Stimulated activated CD4-positive, alpha-beta T cell treated with anti-CD3 and anti-CD28 coated beads, Interleukin-12 subunit alpha, Interleukin-12 subunit beta, amount 100 ng/mL, for 24 hours (primary cell): ENCODE measurements at places on chromosomes 2 and 18.

DNA sequence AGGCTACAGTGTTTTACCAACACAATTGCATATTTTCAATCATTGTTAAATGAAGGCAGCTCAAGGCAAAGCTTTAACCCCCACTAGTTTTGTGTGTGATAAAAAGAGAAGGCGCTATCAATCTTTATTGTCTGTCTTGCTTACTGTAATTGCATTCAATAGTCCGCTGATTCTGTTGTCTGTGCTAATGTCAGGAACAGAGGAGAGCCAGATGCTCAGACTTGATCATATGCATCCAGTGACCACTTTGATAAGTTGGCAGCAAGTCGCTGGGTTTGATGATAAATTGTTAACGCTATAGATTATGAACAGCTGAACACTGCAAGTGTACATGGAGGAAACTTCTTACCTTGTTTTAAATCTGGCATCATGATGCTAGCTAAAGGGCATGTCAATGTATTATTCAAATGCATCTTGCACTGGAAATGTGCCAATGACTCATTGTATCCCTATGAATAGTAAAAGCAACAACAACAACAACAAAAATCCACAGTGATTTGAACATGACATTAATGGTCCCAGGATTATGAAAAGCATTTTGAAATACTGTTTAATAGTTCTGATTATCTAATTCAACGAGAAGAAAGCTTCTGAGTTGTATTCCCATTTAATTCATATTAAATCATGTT is 423.5 kb upstream of the FANCL start:
- DNase-seq: no peak

- DNase-seq: no peak
Measured at GRCh38 chr2:229180658-229181057, 90.4 kb downstream of the PID1 start.

DNA sequence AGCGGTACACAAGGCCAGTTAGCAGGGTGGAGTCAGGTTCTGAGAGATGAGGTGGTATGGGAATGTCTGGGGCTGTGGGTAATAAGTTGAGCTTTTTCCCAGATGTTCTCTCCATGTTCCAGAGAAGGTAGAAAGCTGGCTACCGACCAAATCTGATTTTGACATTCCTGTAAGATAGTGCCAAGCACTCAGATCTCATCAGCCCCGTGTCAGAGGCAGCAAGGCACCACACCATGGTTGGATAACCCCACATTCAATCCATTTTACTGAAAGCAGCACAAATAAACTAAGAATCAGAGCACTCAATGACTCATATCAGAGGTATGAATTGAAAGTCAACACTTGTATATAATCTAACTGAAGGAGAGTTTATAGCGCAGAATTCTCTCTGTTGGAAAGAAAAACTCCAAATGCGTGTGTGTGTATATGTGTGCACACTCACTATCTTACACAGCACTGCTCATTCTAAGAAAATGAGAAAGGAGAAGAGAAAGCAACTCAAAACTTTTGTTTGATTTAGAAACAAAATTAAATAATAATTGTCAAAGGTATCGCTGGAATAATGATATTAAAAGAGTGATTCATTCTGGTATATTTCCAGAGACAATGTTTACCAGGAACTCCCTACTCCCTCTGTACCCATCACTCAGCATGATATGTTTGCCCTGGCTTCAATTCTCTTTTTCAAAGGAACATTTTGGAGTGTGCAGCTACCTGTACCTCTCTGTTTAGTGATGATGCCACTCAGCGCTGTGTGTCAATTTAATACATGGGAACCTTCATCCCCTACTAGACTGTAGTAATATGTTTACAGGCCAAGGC is 375.1 kb upstream of the ID2 start:
- DNase-seq: no peak

DNA sequence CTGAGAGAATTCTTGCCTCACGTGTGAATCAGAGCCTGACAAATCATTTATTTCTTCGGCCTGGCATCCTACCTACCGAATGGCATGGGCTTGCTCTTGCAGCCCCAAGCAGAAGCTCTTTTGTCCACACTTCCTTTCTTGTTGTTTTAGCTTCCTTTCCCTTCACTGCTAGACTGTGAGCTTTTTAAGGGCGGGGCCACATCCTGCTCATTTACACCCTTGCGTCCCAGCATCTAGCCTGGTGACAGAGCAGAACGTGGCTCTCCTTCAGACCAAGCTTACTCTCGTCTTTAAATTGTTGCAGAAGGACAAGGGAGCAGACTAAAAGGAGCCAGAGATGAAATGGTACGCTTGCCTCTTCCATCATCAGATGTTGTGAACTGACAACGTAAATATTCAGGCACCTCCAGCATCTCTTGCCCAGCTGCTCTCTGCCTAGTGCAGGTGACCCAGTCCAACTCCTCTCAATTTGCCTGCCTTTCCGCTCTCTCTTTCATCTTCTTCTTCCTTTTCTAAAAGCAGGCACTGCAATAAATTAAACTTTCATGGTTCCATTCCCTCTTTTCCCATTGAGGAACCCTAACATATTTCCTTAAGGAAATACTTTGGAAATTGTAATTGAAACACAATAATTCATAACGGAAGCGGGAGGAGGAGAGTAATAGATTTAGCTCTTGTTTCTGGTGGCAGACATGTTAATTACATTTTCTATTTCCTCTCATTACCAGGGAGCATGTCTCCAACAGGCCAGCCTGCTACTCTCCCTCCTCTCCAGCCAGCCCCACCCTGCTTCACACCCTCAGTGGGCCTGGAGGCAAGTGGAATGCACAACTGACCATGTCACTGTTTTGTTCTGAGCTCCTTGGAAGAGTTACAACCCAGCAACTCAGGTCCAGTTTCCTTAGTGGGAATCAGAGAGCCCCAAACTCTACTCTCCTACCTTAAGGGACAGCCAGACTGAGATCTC is 228.1 kb upstream of the TRIB2 start:
- DNase-seq: peak; percentile 26

DNA sequence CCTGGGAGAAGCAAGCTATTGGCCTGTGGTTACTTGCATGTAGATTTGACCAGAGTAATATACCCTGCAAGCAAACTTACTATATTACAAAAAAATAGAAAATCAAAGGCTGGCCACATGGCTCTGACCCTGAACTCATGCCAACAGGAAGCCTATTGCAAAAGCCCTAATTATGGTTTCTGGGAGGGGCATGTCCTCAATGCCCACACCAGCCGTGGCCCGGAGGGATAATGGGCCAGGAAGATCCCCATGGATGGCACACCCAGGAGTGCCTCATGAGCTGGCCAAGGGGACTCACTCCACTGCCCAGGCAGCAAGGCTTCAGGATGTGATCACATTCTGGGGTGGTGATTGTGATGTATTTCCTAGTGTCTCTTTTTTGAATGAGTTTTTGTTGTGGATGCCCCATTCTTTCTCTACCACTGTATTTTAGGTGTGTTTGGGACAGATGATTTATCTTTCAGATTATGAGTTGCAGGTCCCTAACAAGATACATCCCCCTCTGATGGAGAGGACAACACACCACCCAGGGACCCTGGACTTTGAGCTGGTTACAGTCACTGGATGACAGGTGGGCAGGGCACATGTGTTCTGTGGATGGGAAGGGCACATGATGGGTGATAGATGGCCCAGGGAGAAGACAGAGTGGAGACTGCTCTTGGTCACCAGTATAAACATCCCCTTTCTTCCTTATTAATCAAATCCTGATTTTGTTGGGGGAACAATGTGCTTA is 18.7 kb upstream of the TFCP2L1 start:
- no peak for DNase-seq

- DNase-seq: no peak
Measured at GRCh38 chr2:117983040-117983439, 30.8 kb downstream of the CCDC93 start.

DNA sequence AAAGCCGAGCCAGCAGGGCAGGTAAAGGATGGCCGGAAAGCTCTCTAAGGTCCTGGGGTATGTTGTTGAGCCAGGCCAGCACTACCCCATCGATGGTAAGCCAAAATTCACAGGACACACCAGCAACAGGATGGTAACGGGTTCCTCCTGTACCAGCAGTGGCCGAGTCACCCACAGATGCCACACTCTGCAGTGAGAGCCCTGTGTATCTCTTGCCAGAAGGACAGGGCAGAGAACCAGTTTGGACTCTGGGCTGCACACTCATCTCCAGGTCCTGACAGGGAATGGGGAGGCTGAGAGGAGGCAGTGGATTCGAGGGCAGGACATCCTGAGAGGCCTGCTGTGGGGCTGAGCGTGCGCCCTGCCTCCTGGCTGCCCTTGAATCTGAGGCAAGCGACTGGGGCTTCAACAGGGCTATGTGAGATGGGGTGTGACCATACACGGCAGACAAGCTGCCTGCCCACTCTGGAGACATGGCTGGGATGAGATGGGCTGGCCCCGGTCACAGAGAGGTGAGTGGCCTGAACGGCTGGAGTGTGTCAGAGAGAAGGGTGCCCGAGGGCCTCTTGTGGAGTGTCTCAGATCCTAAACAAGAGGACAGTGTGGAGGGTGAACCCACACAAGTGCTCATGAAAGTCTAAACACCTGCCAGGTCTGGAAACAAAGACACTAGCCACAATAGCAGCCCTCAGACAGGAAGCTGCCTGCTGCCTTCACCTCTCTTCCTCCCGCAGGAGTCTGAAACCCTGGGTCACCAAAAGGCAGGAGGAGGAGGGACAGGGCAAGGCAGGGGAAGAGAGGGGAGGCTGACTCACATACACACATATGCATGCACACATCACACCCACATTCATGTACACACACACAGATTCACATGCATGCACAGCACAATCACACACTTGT is 182.3 kb downstream of the LOXHD1 start:
- no peak for DNase-seq

- DNase-seq: no peak
Measured at GRCh38 chr2:174121175-174121574, 127.2 kb downstream of the OLA1 start.

GRCh38 chr2:56118474-56118873 is 65.3 kb upstream of the CCDC85A start:
- no peak for DNase-seq

DNA sequence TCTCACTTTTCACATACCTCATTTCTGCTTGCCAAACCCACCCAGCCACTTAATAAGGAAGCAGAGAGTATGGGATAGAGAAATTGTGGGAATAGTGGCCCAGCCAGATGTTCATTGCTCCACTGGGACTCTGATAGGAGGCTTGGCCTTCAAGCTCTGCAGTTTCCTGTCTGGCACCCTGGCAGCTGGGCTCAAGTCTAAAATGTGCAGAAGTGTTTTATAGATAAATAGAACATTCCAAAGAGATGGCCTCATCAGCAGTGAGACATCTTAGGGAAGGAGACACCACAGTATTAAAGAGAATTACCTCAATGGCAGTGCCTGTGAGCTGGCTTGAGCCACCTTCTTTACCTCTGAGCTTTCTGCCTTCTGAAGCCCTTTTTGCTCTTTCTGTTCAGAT is 24.7 kb downstream of the COPS7B start:
- no peak for DNase-seq

GRCh38 chr2:113698892-113699447 is 57.5 kb downstream of the SLC35F5 start:
- DNase-seq: no peak

DNA sequence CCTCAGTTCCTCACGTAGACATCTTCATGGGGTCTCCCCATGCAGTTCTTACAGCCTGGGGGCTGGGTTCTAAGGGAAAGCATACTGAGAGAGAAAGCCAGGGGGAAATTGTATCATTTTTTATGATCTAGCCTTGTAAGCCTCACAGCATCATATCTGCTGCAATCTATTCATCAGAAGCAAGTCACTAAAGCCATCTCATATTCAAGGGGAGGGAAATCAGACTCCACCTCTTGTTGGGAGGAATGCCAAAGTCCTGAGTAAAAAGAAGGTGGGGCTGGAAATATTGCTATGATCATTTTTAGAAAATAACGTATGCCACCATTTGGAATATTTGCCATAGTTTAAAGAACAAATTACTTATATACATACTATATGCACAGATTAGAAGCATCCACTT is 304.6 kb downstream of the TXNL1 start:
- no peak for DNase-seq

- DNase-seq: no peak
Measured at GRCh38 chr2:46184794-46185583, 112.2 kb upstream of the EPAS1 start.

DNA sequence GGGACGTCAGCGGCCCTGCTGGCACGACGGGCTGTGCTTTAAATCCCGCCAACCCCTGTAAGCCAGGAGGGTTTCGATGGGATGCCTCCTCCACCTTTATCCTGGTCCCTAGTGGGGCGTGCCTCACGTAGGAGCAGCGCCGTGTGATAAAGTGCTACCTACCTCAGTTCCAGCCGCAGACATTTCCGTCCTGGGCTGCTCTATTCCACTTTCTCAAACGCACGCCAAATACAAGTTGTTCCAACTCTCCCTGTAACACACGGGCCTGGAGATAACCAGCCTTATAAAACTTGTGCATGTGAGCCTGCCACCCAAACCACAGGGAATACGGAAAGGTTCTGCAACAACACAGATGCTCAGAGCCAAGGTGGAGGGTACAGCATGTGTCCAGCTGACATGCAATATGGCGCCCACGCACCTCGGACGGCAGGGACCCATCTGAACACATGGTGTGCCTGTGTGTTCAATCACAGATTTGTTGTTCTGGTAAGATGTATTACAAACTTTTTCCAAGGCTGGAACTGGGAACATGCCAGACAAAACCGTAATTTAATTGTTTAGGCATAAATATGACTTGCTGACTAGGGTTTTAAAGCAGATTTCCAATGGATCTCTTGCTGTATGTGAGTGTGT is 47.7 kb downstream of the ZNF516 start:
- no peak for DNase-seq

DNA sequence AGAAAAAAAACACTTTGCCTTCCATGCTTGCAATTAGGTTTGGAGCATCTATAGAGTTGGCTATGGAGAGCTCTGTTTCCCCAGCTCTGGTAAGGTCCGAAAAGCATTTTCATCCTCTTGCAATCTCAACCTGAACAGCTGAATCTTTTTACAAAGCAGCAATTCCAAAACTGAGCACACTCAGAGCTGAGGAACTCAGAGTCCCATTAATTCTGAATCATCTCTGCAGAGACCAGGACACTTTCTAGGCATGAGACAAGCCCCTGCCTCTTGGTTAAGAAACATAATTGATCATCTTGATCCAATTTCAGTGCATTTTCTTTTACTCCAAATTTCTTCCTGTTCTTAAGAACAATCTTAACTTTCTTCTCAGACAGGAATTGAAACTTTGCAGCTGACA is 4.2 kb downstream of the CNGA3 start:
- DNase-seq: no peak

- DNase-seq: no peak
Measured at GRCh38 chr2:48406794-48407349, 123.1 kb upstream of the STON1 start.

GRCh38 chr2:81583311-81584108 is 1279.0 kb upstream of the LRRTM1 start:
- DNase-seq: no peak

- DNase-seq: no peak
Measured at GRCh38 chr2:96937586-96937985, 48.8 kb downstream of the FAM178B start.

DNA sequence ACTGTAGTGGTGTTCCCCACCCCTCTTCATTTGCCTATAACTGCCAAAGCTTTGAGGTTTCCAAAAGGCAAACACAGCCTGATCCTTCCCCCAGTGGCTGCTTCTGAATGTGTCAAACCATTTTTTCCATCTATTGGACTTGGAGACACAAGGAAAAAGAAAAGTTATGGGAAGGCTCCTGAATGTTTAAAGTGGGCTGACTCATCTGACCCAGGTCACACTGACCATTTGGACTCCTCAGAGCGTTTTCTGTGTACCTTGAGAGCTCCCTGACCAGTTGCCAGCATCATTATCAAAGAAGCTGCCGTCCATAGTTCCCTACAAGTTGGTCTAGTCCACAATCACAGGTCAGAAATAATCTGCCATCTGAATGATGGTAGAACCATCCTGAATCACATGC is 123.4 kb upstream of the COL3A1 start:
- no peak for DNase-seq
